ENCODE measurements at places on chromosomes 11 and 22.

- no peak for DNase-seq
Observed at GRCh38 chr11:46944356-46945075, 8.0 kb downstream of the CSTPP1 start.

GRCh38 chr11:14821031-14821430, 71.0 kb downstream of the CYP2R1 start:
- no peak for DNase-seq

GRCh38 chr22:48742191-48742555, 1085.5 kb downstream of the BRD1 start:
- no peak for DNase-seq

GRCh38 chr11:10326012-10326964, 21.4 kb downstream of the ADM start:
- no peak for DNase-seq

DNA sequence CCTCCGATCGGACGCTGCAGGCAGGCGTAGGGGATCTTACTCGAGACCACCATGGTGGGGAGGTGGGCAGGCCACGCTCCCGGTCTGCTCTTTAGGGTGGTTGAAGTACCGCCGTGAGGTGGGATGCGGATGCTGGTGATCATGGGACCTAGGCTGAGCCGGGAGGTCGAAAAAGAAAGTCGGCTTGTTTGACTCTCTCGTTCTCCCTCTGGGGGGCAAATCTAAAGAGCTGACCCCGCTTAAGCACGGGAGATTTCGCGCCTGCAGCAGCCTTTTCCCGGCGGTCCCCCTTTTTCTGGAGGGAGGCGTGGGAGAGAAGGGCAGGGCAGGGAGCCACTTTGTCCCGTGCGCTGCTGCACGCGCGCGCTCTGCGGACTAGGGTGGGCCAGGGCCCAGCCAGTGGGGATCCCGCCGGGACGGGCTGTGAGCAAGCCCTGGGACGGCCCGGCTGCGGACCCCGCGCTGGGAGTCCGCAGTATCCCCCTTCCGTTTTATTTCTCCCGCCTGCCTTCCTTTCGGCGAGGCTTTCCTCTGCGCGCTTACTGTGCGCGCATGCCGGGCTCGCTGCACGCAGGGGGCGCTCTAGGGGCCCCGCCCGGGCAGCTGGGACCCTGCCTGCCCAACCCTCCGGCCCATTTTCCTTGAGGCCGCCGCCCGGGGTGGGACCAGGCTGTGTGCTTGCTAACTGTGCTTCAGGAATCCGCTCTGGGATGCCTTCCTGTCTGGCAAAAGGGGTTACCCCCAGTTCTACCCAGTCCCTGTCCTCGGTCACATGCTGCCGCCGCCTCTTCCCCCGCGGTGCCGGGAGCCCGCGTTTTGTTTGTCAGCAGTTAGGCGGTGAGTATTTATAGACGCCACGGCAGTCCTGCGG, 81.0 kb downstream of the PRR5L start:
- peak; percentile 33 for DNase-seq

DNA sequence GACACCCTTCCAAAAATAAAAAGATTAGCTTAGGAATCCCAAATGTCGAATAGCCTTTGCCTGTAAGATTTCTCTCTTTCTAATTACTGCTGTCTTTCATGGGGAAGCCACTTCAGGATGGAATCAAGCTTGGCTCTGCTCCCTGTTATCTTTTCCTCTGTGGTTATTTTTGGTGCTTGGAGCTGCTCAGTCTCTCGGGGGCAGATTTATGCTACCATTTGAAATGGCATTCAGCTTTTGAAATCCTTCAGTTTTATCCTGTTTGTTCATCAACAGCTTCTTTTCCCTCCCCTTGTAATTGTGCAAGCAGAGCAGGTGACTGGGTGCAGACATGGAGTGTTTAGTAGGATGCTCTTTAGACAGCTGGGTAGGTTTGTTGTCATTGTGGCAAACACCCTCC, 111.0 kb downstream of the DBX1 start:
- no peak for DNase-seq

- no peak for DNase-seq
Observed at GRCh38 chr11:81098471-81098870, 1635.2 kb downstream of the FAM181B start.

GRCh38 chr11:36392196-36392595, 96.1 kb downstream of the PRR5L start:
- DNase-seq, result no peak

GRCh38 chr11:24793479-24793878, 296.6 kb downstream of the LUZP2 start:
- no peak for DNase-seq

- DNase-seq, result peak; percentile 80
Observed at GRCh38 chr11:77091146-77091940, 11.3 kb upstream of the OMP start.

DNA sequence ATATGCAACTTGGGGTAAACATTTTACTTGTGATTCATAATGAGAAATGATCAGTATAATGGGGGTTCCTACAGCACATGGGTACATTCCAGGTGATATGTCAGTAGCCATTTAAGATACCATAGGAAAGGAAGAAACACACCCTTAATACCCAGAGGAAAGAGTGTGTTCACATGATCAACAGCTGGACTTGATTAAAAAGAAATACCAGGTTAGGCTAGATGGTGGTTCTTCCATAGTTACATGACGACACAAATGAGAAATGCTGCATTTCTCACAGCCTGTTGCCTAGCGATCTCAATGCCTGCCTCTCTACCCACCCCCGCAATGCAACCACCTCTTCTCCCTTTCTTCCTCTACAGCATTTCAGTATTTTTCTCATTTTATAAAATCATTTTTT, 96.8 kb downstream of the TTC28 start:
- DNase-seq, result no peak

- DNase-seq, result peak; percentile 29
Observed at GRCh38 chr22:44311855-44312170, 938 bp downstream of the SHISAL1 start.

DNA sequence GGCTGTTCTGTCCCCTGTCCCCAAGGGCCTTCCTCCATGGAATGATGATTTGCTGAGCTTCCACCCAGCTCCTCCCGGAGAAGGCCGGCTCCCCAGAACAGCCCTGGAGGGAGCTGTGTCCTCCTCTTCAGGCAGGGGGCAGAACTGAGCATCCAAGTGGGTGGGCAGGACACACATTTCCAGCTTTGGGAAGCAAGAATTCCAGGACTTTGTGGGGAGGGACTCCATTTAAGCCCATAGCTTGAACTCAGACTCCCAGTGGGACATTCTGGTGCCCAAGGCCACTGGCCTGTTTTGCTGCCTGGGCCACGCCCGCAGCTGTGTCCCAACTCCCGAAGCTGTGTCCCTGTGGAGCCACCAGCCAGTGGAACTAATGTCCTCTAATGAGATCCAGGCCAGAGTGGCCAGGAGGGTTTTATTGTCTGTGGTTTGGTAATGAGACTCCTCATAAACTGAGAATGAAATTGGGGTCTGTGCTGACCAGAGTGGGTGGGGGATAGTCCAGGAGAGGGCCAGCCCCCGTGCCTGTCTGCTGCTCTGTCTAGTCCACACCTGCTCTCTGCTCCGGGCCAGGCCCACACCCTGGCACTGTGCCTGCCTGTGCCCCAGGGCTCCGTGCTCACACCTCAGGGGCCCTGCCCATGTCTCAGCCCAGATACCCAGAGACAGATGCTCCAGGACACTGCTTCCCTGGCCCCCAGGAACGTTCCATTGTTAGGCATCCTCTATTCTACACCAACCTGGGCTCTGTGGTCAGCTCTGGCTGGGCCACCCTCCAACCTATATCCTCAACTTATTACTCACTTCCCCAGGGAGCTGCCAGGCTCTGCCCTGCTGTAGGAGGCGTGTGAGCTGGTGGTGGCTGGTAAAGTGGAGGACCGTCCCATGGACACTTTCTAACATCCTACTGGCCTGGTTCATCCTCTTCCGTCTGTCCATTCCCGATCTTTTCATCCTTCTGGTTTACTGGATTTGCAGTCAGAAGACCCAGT, 7.6 kb downstream of the NECTIN1 start:
- peak; percentile 64 for DNase-seq

DNA sequence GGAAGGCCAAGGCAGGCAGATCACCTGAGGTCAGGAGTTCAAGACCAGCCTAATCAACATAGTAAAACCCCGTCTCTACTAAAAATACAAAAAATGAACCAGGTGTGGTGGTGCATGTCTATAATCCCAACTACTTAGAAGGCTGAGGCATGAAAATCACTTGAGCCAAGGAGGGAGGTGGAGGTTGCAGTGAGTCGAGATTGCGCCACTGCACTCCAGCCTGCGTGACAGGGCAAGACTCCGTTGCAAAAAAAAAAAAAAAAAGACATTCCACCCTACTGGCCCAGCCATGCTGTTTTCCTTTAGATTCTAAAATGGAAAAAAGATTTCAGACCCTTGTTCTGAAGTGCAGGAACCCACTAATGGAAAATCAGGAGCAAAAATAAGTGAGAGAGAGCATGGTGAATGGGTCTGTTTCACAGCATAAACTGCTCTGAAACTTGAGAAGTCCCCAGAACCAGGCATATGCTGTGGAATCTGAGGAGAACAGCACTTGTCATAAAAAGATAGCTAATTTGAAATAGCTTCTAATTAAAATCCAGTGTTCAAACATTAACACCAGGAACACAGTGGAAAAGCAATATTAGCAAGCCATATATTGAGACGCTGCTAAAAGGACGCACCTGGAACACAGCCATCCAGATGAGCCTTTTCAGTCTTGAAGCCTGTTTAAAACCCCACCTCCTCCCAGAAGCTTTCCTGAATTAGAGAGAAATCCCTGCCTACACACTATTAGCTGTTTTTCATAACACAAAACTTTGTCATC, 66.3 kb upstream of the CHRM4 start:
- DNase-seq, result peak; percentile 24

- no peak for DNase-seq
Observed at GRCh38 chr11:63489879-63490278, 1.1 kb downstream of the PLAAT5 start.

DNA sequence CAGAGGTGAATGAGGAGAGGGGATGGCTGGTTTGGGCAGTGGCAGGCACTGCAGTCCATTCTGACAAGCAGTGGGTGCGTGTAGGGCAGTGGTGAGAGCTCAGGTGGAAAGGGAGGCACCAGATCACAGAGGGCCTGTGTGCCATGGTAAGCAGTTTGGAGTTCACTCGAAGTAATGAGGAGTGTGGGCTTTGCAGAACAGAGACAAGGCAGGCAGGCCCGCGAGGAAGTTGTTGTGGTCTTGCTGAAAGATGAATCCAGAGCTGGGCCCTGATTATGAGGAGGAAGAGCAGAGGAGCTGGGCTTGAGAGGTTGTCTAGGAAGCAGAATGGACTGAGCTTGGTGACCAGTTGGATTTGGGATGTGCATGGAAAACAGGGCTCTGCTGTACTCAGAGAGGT, 1.6 kb upstream of the DNAJB13 start:
- no peak for DNase-seq

DNA sequence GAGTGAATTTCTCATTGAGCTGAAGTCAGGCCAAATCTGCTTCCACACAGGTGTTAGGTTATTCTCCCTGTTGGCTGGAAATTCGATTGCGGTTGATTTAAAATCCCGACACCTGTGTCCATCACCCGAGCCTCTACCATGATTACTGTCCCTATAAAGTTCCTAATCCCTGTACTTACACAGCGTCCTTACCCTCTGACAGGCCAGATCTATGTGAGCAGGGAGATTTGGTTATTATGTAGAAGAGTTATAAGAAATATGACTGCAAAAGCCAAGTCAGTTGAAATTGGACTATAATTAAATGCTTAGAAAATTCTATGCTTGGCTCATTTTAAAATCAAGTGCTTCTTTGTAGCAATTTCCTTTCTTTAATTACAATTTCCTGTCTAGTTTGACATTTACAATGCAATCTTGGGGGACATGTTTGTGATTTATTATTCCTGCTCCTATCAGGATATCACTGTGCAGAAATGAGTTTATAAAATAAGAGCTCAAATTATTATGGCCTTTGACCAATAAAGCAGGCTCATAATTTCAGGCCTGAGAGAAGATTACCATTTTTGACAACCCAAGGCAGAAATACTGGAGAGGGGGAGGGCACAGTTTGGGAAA, 32.5 kb upstream of the LMO1 start:
- no peak for DNase-seq

- DNase-seq, result no peak
Observed at GRCh38 chr11:126978911-126979310, 21.7 kb downstream of the KIRREL3 start.
